ENCODE measurements at places on chromosomes 5 and 9.

DNA sequence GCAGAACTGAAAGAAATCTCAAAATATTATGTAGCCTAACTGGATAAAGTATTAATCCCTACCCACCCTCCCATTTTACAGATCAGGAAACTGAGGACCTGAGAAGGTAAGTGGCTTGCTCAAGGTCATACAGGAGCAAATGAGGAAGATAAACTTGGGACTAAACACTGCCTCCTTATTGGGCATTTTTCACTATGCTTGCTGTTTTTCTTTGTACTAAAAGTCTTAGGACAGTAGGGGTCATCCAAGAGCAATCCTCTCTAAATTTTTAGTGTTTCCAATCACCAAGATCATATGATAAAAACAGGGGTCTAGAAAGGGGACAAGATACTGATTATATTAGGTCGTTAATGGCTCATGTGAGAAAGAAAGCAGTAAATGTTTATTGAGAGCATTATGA, 80.8 kb downstream of the RORB start:
- no peak for DNase-seq

DNA sequence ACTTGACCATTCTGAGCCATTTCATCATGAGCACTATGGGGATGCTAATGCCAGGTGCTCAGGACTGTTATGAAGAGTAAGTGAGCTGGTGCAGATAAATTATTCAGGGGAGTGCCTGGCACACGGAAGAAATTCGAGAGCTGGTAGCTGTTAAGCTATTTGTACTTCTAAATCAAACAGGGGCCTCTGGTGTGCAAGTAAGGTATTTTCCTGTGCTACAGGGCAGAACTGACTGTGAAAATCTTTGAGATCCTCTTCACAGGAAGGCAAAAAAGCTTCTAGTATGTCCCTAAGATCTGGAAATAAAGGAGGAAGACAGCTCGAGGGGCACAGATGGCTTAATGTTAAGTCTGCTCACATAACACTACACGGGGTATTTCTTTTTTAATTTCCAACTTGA, 106.3 kb upstream of the SPOCK1 start:
- no peak for DNase-seq

DNA sequence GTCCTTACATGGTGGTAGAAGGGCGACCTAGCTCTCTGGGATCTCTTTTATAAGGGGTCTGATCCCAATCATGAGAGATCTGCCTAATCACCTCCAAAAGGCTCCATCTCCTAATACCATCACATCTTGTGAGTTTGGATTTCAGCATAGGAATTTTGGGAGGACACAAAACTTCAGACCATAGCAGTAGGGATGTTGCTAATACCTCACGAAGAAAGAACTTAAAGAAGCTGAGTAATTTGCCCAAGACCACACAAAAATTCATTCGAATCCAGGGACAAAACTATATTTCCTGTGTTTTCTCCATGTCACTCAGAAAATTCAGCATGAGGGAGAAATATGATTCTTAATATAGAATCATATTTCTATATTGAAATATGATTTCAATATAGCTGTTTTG, 32.7 kb downstream of the MTAP start:
- no peak for DNase-seq

- DNase-seq: no peak
Measured at GRCh38 chr9:2765250-2765880, 48.1 kb downstream of the KCNV2 start.

DNA sequence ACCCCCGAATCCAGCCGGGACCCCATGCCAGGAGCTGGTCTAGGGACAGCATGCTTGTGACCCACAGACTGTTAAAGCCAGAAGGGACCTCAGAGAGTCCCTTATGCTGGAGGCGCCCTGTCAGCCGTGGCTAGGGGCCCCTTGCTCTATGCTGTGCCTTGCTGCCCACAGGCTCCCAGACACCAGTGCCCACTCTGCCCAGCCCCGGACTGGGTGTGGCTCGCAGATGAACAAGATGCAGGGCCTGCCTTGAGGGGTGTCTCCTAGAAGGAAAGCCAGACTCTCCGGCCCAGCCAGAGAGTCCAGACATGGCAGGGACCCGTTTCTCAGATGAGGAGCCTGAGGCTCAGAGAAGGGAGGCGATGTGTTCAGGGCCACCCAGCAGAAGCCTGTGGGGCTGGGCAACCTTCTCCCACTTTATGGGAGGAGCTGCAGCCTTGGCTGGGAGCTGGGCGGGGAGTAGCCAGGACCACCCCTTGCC, 85.7 kb downstream of the LMX1B start:
- DNase-seq: no peak

GRCh38 chr5:74801941-74802340, 34.9 kb downstream of the NSA2 start:
- DNase-seq: no peak

- DNase-seq: peak; percentile 78
Measured at GRCh38 chr9:33297432-33297831, 7.1 kb downstream of the NFX1 start.

DNA sequence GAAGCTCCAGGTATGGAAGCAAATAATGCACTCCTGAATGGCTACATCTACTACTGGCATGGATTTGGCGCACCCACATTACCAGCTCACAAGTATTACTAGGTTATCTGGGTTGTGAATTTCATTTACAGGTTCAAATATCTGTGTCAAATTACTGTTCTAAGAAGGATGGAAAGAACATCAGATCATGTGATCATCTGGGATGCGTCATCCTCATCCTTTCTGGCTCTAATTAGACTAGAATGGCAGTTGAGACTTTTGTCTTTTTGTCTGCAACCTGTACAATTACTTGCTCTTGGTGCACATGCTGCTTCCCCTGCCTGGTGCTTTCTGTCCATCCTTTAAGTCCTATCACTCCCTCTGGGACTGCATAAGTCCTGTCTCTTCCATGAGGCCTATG, 64.1 kb downstream of the PJA2 start:
- DNase-seq: no peak

- DNase-seq: no peak
Measured at GRCh38 chr5:141858079-141858765, 20.0 kb downstream of the PCDH1 start.

DNA sequence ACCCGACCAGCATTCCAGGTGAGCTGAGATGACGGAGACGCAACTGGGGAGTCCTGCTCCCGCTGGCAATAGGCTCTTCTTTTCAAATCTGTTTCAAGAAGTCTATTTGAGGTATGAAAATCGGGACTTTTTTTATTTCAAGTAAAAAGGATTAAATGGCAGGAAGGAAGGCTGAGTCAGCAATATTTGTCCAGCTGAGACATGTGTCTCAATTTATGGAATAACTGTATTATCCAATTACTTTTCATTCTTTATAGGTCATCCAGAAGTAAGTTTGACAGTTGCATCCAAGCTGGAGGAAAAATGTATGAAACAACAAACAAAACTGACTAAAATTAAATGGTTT, 221.1 kb downstream of the NR2F1-AS1 start:
- DNase-seq: no peak

- DNase-seq: no peak
Measured at GRCh38 chr9:111853450-111853827, 43.2 kb upstream of the UGCG start.

DNA sequence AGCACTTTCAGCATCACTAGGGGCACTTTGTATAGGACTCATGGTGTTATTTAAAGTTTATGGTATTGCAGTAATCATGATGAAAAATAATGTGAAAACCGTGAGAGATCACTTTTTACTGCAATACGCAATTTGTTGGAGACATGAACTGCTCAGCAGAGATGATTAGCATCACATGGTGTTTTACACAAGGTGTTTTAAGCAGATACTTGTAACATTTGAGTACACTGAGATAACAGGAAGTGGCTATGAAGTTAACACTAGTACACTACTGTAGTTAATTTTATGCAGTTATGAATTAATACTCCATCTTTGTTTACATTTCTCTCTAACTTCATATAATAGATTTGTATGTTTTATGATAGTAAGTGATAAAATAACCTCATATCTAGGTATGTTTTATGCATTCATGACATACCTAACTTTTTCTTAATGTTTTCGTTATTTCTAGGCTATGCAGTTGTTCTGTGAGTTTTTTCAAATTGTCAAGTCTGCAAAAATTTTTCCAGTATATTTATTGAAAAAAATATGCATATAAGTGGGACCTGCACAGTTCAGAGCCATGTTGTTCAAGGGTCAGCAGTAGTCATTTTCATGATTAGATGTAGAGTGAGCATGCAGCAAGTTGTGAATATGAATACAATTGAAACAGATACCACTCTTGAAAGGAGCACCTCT, 13.0 kb downstream of the SUB1 start:
- no peak for DNase-seq
